ENCODE measurements at places on chromosomes 2 and 18.

- DNase-seq = no peak
These were observed 26.9 kb upstream of the CDH19 start for GRCh38 chr18:66630831-66631230.

DNA sequence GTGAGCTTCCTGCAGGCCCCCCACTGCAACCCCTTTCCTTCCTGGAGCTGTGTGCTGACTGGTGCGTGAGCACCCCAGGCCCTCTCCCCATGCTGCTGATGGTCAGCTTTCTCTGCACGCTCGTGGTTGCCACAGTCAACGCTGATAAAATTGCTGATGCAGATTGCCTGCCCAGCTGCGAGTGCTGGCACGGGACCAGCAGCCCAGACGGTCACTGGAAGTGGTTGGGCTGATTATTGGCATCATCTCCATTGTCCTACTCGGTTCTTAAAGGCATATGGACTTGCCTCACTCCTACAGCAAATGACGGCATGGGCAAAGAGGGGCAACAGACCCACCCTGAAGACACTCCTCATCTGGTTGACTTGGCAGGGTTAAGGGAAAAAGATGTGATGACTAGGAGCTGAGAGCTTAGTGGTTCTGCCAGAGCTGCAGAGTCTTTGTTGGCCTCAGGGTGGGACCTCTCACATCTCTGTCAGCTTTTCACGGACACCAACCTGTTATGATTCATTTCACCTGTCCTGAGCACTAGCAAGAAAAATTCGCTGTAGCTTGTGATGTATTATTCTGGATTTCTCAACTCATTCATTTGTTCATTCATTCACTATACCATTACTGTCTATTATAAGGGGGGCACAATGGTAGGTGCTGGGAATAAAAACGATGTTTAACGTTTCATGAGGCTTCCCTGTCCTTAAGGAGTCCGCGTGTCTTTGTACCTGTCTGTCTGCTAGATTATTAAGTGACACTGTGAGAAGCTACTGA lies 38.4 kb downstream of the PAX8 start:
- no peak for DNase-seq

- no peak for DNase-seq
These were observed 640 bp downstream of the SLC39A6 start for GRCh38 chr18:36128530-36128870.

DNA sequence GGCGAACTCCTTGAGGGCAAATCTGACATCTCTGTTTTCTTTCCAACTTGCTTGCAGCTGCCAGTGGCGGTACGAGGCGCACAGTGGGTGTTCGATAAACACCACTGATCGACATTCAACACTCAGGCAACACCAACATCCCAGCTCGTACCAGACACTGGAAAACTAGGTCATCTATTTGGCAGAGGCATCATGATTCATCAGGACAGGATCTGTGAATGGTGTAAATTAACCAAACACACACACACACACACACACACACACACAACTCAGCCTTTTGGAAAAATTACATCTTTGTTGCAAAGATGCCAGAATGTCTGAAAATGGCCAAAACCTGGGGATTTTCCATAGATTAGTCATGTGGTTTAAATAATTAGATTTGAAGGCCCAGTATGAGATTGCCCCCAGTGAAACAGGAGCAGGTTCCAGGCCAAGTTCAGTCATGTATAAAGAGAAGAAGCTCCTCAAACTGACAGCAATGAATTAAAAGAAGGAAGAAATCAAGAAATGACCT lies 150.5 kb upstream of the NCKAP5 start:
- DNase-seq = no peak

GRCh38 chr2:56309626-56310170 lies 125.9 kb downstream of the CCDC85A start:
- DNase-seq = no peak

- DNase-seq = no peak
These were observed 187.6 kb downstream of the NAPG start for GRCh38 chr18:10713409-10713808.

GRCh38 chr2:125745514-125745913 lies 910.4 kb upstream of the GYPC start:
- no peak for DNase-seq

GRCh38 chr18:69538849-69539248 lies 138.2 kb downstream of the DOK6 start:
- DNase-seq = no peak

GRCh38 chr2:152490686-152491455 lies 155.9 kb downstream of the FMNL2 start:
- DNase-seq = no peak

DNA sequence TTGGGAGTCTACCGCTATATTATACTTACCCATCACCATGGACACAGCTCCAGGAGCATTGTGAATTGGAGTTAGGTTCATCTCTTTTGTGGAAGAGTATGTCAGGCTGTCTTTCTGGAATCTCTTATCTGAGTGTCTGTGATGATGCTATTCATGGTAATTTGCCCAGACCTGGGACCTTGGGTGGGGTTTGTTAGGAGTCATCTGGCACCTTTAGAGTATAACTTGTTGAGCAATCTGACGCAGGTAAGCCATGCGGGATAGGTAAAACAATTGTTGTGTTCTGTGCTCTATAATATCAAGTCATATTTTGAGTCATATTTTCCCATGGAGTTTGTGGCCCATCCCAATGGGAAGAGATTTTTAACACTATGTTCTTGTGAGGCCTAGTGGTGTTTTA lies 49.7 kb upstream of the MAPRE2 start:
- DNase-seq = no peak

DNA sequence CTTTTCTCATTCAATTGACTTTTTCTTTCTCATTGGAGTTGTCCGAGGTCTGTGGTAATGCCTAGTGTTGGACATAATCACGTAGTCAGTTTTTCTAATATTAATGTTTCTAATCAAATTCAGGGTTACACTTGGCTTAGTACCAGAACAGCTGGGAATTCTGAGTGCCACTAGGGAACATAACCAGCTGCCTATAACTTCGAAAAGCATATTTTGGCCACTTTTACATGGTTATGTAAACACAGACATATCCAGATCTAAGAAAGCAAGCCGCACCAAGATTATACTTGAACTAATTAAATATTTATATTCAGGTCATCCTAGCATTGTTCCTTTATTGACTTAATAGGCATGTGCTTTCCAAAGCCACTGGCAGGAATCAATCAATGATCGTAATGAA lies 91.1 kb upstream of the ARHGAP28 start:
- DNase-seq = no peak

GRCh38 chr2:190600293-190601103 lies 48.4 kb upstream of the NAB1 start:
- DNase-seq = no peak

GRCh38 chr2:227517724-227518123 lies 45.8 kb downstream of the AGFG1 start:
- DNase-seq = no peak

GRCh38 chr2:126722546-126722945 lies 66.6 kb downstream of the GYPC start:
- no peak for DNase-seq

DNA sequence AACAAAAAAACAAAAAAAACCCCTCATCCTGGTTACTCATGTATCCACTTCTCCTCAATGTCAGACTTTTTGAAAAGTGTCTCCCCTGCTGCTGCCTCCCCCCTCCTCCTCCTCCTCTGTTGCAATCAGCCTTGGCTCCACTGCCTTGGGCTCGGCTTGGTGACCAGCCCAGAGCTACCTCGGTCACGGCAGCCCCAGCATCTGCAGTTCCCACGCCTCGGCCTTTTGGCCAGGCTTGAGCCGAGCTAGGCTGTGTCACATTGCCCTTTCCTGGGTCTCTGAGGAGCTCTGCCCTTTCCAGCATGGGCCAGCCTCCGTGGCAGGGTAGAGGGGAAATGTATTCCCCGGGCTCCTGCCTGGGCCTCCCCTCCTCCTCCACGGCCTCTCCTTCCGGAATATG lies 22.7 kb upstream of the INHBB start:
- DNase-seq = no peak

DNA sequence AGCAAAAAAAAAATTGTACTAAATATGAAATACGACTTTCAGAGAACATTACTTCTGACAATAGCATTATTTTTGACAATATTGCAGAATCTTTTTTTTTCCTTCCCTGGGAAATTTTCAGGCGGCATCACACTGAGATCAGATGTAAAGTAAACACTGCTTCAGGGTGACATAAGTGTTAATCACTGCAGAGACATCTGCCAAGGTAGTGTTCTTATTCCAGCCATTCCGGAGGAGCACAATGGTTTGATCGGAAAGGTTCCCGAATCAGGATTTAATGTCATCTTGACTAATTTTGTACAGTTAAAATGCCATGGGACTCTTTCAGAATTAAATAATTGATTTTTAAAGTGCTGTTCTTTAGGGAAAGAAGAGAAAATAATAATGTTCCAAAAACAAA lies 56.7 kb upstream of the ZNF236 start:
- DNase-seq = no peak

GRCh38 chr2:26630669-26631360 lies 10.4 kb downstream of the CIB4 start:
- no peak for DNase-seq

GRCh38 chr2:42246562-42246961 lies 77.4 kb downstream of the EML4 start:
- no peak for DNase-seq

DNA sequence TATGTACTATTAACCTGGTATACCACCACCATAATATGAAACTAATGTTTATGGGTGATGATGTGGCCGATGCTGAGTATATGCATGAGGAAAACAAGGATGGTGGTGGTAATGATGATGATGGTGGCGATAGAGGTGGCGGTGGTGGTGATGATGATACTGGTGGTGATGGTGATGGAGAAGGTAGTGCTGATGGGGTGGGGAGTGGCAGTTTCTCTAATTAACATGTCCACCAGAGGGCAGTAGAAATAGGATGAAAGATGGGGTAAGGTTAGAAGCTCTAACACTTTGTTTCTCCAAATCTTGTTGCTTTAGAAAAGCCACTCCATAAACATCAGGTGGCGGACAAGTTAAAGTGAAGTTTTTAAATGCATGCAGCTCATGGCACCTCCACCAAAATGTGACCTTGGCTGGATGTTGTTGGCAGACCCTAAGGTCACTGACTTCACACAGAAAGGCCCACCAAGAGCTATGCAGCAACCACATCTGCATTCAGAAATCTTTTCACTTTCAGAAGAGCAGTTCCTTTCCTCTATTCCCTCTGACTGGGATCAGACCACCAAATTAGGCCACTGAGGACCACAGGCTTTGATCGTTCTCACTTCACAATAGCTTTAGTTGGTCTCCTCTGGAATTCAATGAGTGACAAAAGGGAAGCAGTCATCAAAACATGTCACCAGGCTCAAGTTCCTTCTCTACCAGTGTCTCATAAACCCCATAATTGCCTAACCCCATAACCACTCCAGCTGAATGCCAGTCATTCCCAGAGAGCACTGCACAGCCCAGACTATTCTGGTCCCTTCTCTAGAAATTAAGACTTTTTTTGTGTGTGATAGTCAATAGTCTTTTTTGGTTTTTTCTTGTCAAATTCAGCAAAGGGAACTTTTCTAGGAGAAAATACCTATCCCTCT lies 7.5 kb upstream of the BCL11A start:
- no peak for DNase-seq

- no peak for DNase-seq
These were observed 326.9 kb upstream of the GULP1 start for GRCh38 chr2:187964746-187965145.

- peak; percentile 20 for DNase-seq
These were observed 46.4 kb upstream of the SPP2 start for GRCh38 chr2:234003972-234004617.

GRCh38 chr18:74598350-74599001 lies 806 bp downstream of the ZNF407 start:
- peak; percentile 74 for DNase-seq

Measured in T-helper 2 cell treated with Interferon-gamma antibody and Interleukin-4, amounts not matched to agents 5 μg/mL and 100 μg/mL, for 36 hours (primary cell).